T-helper 17 cell (primary cell): ENCODE measurements at places on chromosomes 5 and 9. TPM values are rescaled to one million over a fixed set of nuclear protein-coding genes. Genes with fewer than 3 reads are reported as not detected.

AHRR gene
- total RNA-seq, result 0.80 TPM

PCDHGA5 gene
- not detected for total RNA-seq

KIF12 gene
- not detected for total RNA-seq

ADGRV1 gene
- 0.44 TPM for total RNA-seq

CDC20B gene
- total RNA-seq, result not detected

PCSK5 gene
- total RNA-seq, result 9.4 TPM
